Progenitor cell of endocrine pancreas (in vitro differentiated cells): ENCODE measurements at places on chromosomes 4 and X.

- DNase-seq: no peak
These were observed 41.2 kb downstream of the LONRF3 start for GRCh38 chrX:119015407-119016237.

GRCh38 chr4:120922381-120923206, at the start of gene PRDM5:
Gene PRDM5, minus strand, starts transcription at chr4:120922726. Its CDS starts 118 bp downstream, at chr4:120922608.
- peak; percentile 42 for DNase-seq

GRCh38 chr4:183411291-183411861, 33.1 kb upstream of the CDKN2AIP start:
- no peak for DNase-seq

DNA sequence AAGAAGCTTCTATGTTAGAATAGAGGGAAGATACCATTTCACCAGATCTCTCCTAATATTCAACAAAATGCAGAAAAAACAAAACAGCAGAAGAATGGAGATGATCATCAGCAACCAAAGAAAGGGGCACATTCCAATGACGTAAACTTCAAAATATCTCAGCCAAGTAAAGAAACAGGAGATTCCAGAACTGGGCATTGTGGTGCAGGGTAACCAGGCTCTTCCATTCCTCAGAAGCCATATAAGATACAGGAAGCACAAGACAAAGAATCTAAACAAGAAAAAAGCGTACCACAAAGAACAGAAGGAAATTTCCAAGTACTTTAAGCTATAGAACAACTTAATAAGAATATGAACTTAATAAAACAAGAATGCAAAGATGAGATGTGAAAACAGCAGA, 6.9 kb upstream of the ARMCX4 start:
- no peak for DNase-seq

GRCh38 chr4:103197765-103198110, 405 bp downstream of the CENPE start:
- no peak for DNase-seq

GRCh38 chr4:29081234-29081955, 1638.8 kb upstream of the PCDH7 start:
- no peak for DNase-seq

DNA sequence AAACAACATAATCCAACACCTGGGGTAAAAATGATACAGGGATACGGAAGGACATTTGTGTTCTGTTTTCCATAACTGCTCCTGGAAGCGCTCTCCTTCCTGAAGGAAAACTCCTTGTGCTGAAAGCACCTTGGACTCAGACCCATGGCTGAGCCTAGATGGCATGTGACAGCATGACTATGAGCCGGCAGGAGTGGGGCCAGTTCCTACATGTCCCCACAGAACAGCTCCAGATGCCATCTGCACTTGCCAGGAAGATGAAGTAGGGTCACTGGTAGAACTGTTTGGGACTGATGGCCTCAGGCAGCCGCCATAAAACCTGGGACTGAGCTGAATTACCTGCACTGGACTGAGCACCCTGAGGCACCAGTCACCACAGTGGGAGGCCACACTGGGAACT, 56.0 kb upstream of the BCLAF3 start:
- no peak for DNase-seq

DNA sequence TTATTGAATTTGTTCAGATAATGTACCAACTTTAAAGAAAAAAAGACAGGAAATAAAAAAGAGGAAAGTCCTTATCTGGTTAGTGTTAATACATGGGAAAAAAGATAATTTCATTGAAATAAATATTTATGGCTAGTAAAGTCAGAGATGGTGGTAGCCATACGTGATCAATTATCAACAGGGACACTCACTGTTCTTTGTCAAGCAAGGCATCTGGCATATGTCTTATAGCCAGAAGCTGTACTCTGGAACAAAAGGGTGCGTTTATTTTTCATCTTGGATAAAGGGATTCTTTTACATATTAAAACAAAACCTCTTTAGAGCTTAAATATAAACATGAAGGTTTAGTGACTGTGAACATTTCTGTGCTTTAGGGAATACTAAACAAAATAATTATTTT, 26.7 kb downstream of the HDX start:
- DNase-seq: no peak

- DNase-seq: no peak
These were observed 152.6 kb upstream of the HAND2 start for GRCh38 chr4:173682609-173683008.

DNA sequence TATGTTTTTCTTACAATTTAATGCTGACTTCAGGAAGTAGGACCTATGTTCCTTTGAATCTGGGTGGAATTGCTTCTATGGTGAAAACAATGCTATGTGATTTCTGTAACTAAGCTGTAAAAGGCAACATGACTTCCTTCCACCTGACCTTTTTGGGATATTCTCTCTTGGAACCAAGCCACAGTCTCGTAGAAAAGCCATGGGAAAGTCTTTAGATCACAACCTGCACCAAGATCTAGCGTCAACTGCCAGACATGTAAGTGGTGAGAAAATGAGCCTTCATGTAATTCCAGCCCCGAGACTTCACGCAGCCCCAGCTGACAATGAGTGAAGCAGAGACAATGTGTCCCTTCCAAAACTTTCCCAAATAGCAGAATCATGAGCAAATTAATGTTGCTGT, 297.0 kb upstream of the DCAF8L1 start:
- DNase-seq: no peak

GRCh38 chrX:34426334-34426733, 230.8 kb downstream of the TMEM47 start:
- no peak for DNase-seq

- DNase-seq: no peak
These were observed 3.0 kb downstream of the GIMD1 start for GRCh38 chr4:106365613-106366012.

DNA sequence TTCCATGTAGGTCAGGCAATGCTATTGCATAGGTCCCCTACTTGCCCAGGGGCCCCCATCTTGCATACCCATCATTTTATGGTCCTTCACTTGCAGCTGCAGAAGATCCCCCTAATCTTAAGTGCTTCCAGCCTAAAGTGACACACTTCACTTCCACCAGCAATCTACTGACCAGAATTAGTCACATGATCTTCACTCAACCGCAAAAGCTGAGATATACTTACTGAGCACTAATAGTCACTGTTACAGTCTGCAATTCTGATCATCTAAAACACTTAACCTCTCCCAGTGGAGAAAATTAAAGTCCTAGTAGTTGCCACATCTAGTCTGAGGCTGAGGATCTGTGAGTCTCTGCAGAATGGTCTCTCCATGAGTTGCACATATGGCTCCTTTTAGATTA, 82.1 kb downstream of the AREG start:
- no peak for DNase-seq

- DNase-seq: no peak
These were observed 36.6 kb downstream of the DIPK2B start for GRCh38 chrX:45164021-45164621.

GRCh38 chrX:77505227-77505626, 58.0 kb downstream of the FGF16 start:
- no peak for DNase-seq

GRCh38 chr4:82792912-82793649, 5.5 kb downstream of the SCD5 start:
- DNase-seq: no peak

DNA sequence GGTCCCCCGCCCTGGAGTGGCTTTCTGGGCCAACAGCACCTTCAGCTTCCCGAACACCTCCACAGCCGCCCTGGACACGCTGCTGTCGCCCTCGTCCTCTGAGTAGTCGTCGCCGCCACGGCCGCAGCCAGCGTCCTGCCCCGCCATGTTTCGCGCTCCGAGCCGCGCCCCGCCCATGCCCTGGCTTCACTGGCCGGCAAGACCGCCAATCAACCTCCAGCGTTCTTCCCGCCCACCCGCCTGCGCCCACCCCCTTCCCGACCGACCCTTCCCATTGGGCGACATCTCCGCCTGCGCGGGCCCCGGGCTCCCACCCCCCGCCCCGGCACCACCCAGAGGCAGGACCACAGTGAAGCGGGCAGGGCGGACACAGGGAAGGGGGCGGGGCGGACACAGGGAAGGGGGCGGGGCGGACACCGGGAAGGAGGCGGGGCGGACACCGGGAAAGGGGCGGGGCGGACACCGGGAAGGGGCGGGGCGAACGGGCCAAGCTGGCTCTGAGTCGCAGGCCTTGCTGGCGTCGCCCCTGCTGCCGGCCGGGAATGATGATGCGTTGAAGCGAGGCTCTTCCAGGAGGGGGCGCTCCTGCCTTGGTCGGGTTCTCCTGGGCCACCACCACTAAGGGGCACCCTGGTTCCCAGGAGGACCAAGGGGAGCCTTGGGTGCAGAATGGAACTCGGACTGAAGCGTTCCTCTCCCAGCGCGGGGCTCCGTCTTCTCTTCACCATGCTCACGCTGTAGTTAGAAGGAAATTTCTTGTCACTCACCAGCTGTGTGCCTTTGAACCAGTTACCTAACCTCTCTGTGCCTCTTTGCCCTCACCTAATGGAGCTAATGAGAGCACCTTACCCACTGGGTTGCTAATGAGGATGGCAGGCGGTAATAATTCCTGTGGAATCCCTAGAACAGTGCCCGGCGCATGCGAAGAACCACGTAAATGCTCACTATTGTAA, at the start of gene HAUS7:
Gene HAUS7 (minus strand): TSS at position 166 of the 953 bp plus-strand sequence. CDS start 19 bp downstream, at position 147.
- DNase-seq: peak; percentile 67

DNA sequence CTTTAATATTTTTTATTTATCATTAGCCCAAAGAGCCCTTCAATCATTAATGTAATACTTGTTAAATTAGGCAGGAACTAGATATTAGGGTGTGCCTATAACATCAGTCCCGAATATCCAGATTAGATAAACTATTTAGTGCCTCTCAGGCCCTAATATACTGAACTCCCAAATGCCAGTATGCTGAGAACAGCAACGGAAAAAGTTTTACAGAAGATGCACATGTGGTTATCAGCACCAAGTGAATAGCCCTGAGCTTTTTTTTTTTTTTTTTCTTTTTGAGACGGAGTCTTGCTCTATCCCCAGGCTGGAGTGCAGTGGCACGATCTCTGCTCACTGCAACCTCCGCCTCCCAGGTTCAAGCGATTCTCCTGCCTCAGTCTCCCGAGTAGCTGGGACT, 13.0 kb upstream of the ELF2 start:
- DNase-seq: no peak

DNA sequence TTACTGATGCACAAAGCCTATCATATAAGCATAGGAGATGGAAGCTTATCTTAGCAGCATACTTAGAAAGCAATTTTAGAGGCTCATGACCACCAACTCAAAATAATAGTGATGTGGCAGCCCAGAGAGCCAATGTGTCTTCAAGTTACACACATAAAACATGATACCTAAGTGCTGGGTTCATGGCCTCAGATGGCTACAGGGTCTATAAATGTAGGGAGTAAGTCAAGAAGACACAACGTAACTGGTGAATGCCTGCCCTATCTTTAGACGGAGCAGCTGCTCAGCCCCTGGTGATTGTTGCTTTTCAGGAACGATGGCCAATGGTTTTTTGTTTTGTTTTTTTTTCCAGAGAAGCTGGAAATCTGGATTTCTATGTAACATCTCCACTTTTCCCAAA, 42.8 kb downstream of the RNF150 start:
- DNase-seq: no peak

- DNase-seq: no peak
These were observed 162.4 kb upstream of the GYPA start for GRCh38 chr4:144302704-144303536.

GRCh38 chr4:107050525-107051135, 14.5 kb upstream of the DKK2 start:
- DNase-seq: no peak

GRCh38 chr4:113162089-113162488, 112.6 kb downstream of the ANK2 start:
- DNase-seq: no peak
